Naive thymus-derived CD4-positive, alpha-beta T cell (primary cell): ENCODE measurements at places on chromosomes 5 and 9.

DNA sequence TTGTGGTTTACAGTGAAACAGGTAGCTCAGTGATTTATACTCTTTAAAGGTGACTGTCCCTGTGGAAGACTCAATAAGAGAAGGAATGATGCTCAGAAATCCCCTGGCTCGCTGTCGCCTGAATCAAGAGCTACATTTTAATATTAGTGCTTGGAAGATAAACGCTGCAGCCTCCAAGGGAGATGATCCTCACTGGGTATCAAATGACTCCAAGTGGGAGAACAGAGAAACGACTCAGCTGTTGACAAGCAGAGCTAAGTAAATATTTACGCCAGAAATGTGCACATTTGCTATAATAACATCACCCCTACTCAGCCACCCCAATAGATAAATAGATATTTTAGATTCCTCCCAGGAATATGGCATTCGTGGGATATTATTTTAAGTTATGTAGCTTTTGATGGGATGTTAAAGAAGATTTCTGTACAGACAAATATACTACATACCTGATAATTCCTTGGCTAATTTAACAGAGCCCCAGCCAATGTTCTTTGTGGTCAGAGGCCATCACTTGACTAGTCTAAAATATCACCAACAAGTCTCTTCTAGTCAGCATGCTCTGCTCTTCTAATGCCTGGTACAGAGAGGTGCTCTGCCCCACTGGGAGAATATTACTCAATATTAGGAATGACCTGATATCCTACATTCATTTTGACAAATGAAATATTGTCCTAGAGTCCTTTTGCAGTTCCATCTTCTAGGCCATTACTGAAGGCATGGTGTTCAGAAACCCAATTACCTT is 18.3 kb upstream of the CCDC192 start:
- no peak for DNase-seq

DNA sequence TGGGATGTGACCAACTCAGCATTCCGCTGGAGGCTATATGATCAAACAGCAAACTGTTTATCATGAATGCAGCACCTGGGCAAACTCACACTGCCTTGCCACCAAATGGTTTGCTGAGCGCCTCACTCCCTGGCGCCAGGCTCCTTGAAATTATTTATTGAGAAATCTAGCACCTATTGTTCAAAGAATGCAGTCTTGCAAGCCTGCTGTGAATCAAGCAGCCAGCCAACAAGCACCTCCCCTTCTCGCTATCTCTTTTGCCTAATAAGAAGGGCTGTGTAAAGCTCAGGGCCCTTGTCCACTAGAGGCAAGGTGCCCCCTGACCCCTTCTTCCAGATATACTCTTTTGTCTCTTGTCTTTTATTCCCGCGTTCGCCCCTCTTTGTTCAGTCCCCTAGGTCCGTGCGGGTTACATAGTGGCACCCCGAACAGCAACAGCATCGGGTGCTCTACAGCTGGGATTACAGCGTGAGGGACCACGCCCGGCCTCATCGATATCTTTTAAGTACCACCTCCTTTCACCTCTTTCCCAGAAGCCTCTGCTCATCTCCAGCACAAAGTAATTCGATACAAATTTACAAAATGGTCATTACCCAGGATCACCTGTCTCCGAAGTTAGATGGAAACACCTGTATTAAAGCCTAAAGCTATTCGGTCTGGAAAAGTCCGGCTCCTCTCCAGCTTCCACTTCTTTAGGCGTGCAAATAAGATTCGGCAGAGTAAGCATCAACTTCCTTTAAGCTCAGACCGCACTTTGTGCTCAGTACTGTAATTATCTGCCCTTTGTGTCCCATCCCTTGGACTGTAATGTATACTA is 896 bp downstream of the RIGI start:
- DNase-seq = peak; percentile 16

- no peak for DNase-seq
Measured at GRCh38 chr5:24737163-24737562, 92.4 kb upstream of the CDH10 start.

DNA sequence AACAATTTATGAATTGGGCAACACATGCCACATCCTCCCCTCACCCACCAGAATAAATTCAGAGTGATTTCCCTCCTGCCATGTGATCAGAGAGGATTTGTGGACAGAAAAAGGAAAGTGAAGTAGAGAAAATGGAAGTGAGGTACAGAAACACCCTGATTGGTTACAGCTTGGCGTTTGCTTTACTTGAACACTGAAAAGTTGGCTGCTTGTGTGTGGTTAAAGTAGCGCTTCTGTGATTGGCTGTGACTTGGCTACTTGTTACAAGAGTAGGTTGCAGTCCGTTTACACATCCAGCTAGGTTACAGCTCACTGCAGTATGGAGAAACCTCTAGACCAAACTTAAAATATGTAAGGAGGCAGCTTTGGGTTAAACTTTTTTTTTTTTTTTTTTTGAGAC is 205.2 kb upstream of the ZNF608 start:
- DNase-seq = no peak

GRCh38 chr5:5572010-5572865 is 149.8 kb downstream of the ICE1 start:
- no peak for DNase-seq

- DNase-seq = no peak
Measured at GRCh38 chr5:368183-369084, 46.9 kb downstream of the AHRR start.

DNA sequence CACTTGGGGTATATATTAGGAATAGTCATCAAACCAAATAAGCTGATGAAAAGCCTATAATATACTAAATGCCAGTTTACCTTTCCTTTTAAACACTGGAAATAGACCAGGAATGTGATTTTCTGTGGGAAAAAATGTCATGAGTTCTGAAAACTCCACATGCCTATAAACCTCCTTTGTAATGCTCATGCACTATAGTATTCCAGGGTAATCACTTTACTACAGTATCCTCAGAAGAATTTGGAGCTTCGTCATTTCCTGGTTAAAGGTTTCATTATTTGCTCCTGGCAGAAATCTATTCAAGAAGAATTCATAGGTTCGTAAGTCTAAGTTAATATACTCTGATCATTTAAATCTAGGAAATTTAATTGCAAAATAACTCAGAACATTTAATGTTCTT is 1076.7 kb upstream of the DMAC1 start:
- no peak for DNase-seq

GRCh38 chr9:17082343-17083064 is 52.3 kb upstream of the CNTLN start:
- DNase-seq = no peak

DNA sequence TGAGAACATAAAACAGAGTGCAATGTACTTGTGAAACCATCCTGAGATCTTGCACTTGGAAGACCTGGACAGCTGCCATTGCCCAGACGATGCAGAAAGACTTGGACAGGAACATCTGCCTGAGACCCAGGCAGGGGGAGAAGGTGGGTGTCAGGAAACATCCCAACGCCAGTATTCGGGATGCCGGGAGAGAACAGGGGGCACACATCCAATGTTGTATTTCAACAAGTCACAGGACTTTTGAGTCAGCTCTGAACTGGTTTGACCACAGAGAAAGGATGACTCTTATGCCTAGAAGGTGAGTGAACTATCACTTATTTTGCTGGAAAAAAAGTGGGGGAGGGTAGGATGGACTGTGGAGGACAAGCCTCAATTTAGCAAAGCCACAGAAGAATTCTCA is 124.6 kb downstream of the ROR2 start:
- no peak for DNase-seq

- no peak for DNase-seq
Measured at GRCh38 chr5:175847061-175847460, 24.3 kb upstream of the CPLX2 start.

GRCh38 chr9:37915911-37916470 is 12.1 kb upstream of the SLC25A51 start:
- DNase-seq = no peak

GRCh38 chr9:121667214-121667613 is 15.8 kb downstream of the DAB2IP start:
- DNase-seq = no peak
